Activated CD8-positive, alpha-beta memory T cell treated with anti-CD3 and anti-CD28 coated beads, Interleukin-2, amount 50 U/mL, for 48 hours (primary cell): ENCODE measurements at places on chromosomes 7 and 10.
A peak's percentile ranks its signal among the peaks of the same experiment; 100 is the strongest.

DNA sequence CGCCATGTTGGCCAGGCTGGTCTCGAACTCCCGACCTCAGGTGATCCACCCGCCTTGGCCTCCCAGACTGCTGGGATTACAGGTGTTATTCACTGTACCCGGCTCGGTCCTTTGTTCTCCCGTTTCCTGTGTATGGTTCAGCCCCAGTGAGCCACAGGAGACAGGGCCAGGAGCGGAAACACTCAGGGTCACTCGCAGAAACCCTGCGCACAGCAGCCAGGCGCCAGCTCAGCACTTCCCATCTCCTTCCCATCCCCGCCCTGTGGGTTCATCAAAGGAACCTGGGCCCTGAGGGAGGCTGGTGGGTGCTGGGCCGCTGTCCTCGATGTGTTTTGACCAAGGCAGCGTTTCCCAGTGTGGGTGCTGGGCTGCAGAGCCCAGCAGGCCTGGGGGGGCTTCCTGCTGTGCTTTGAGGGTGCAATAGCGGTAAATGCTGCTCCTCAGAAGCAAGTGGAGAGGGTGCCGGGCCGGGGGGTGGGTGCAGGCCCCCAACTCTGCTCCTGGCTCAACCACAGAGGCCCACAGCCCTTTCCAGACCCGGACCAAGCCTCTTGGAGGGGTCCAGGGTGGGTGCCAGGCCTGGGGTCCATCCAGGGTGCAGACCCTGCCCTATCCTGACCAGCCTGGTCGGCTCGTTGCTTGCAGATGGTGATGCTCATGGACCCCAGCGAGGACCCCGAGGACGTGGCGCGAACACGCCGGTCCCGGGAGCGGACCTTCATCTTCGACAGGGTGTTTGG is 15.3 kb upstream of the CHST12 start:
- no peak for DNase-seq

GRCh38 chr10:114367351-114368056 is 36.8 kb downstream of the AFAP1L2 start:
- DNase-seq: no peak

GRCh38 chr10:116260599-116260998 is 12.4 kb downstream of the GFRA1 start:
- no peak for DNase-seq

DNA sequence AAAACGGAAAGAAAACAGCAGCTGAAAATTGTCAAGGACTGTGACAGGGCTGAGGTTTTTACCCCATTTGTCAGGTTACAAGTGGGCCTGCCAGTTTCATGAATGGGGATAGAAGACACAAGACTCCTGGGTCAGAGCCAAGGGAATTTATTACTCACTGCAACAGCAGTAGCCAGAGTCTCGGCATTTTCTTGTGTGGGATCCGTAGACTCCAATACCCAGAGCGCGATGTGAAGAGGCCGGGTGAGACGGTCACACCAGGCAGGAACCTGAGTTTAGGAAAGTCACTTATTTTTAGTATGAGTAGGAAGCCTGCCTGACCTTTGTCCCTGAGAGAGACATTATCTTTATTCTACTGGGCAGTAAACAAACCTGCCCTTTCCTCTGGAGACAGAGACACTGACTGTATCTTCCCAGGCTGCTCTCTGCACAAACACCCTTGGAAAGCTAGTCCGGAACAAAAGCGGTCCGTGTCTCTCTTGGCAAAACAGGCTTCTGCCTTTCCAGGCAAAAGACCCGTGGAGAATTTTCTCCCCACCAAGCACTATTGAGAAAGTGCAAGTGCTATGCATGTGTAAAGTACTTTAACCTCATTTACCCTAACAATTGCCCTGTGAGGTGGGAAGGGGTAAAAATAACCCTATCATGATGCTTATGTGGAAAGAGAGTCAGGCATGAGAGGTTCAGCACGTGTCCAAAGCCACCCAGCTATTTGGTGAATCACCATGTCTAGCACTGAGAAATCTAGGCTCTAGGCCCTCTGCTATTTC is 58.4 kb downstream of the JCAD start:
- DNase-seq: no peak

GRCh38 chr7:22008087-22008486 is 62.4 kb upstream of the CDCA7L start:
- no peak for DNase-seq

GRCh38 chr7:7681191-7681935 is 37.0 kb downstream of the RPA3 start:
- DNase-seq: no peak

DNA sequence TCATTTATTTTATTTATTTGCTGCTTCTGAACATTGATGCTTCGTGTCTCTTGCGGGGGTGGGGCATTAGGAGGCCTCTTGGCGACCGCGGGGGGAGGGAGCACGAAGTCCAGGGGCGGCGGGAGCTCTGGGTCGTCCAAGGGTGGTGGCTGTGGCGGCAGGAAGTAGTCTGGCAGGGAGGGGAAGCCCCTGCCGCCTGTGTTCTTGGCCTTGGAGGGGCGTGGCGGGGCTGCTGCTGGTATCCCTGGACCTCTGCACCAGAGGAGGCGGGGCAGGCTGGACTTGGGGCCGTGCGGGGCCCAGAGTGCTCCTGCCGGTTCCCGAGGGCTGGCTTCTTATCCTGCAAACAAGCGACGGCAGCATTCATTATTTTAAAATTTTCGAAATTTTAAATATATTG is 70.5 kb upstream of the ABI1 start:
- DNase-seq: no peak

DNA sequence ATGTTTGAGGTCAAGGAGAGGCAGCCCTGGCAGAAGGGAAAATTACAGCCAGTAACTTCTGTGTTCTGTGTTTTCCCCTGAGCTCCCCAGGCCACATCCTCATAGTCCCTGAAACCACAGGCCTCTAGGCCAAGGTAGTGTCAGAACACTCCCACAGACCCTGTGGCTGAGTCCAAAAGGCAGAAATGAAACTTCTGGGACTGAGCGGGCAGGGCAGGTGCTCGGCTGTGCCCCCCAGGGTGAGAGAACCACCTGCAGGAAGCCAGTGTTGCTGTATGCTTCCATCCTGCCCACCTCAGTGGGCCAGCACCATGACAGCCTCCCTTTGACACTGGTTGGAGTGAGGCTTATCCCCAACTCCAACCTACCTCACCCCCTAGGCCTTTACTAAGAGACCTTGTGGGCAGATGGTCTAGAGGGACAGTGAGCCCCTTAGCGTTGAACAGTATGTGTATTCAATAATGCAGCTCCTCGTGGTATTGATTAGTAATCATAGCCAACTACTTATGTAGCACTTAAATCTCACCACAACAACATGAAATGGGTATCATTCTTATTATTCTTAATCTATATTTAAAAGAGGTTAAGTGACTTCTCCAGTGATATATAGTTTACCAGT is 30.3 kb downstream of the PIK3CG start:
- peak; percentile 57 for DNase-seq

- DNase-seq: no peak
These were observed 7.5 kb downstream of the CPA1 start for GRCh38 chr7:130387628-130388403.

- DNase-seq: no peak
These were observed 21.5 kb upstream of the PLAC9 start for GRCh38 chr10:80110986-80111385.

DNA sequence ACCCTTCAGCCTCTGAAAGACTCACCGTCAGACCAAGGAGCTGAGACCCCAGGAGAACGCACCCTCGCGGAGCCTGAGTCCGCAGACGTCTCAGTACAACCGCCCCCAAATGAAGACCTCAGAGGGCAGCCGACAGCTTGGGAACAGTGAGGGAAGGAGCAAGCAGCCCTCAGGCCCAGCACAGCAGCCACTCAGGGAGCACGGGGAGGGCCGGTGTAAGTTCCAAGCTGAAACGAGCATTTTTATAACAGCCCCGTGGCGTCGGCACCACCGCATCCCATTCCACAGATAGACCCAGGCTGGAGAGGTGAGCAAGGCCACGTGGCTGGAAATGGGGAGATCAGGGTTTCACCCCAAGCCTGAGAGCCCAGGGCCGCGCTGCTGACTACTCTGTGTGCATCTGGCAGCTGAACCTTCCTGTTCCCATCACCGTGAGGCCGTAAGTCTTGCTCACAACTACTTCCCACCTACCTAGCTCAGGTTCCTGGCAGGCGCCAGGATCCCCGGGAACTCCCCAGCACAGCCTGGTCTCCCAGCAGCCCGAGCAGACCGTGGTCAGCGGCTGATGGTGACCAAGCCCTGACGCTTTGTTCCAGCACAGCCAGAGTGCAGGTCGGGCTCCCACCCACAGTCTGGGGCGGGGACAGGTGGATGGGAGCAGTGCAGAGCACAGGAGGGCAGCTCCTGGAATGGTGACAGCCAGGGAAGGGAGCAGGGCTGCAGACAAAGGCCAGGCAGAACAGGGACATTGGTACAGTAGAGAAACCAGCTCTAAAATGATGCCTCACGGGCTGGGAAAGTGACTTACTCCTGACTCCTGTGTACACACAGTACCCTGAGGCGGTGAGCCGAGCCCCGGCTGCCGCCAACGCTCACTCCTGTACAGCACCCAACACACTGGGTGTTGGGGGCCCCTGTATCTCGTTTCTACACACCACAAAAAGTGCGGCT is 6.1 kb upstream of the NOM1 start:
- DNase-seq: no peak

DNA sequence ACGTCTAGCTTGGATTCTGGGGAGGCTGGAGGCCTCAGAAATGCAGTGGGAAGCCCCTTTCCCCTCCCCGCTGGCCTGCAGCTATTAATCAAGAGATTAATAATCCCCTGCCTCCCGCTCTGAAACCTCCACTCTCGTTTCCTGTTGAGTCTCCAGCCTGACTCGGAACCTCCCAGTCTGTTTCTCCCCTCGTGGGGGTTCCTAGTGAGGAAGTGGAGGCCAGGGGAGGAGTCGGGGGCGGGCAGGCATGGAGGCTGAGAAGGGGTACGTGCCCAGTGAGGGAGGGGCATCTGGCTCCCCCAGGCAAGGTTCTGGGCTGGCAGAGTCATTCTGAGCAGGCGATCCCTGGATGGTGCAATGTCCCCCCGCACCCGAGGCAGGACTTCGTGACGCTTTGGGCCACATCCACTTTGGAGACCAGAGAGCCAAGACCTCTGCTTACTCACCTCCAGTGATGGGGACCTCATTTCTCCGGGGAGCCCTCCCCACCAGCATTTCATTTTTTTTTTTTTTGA is 73.6 kb downstream of the COL26A1 start:
- no peak for DNase-seq

- no peak for DNase-seq
These were observed 123.0 kb upstream of the ADARB2 start for GRCh38 chr10:1860351-1860750.

GRCh38 chr7:20165146-20165510 is 52.1 kb downstream of the MACC1 start:
- DNase-seq: no peak

DNA sequence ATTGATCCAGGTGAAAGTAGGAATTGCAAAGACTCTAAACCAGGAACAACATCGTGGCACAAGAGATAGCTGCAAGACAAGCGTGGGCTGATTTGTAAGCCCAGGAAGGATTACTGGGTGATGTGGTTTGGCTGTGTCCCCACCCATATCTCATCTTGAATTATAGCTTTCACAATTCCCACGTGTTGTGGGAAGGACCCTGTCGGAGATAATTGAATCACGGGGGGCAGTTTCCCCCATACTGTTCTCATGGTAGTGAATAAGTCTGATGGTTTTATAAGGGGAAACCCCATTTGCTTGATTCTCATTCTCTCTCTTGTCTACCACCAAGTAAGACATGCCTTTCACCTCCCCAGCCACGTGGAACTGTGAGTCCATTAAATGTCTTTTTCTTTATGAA is 59.5 kb downstream of the ST8SIA6 start:
- DNase-seq: no peak

- DNase-seq: no peak
These were observed 177.1 kb upstream of the SVIL start for GRCh38 chr10:29811751-29812427.

DNA sequence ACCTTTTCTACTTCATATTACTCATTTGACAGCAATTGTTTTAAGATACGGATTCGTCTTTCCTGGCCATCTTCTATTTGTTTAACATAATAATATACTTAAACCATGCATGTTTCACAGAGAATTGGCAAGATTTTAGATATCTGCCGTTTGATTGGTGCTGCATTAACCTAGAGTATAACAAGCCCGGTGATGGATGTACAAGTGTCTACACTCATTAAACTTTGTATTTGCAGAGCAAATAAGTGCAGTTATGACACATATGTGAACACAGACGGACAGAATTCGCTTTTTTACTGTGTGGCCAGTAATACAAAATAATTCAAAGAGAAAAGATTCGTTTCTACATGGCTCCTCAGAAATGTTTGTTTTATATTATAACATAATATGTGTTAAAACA is 116.1 kb downstream of the ARL4A start:
- DNase-seq: no peak

GRCh38 chr7:144027974-144028373 is 20.8 kb upstream of the OR2A5 start:
- DNase-seq: no peak

- DNase-seq: no peak
These were observed 2.2 kb upstream of the LRRC27 start for GRCh38 chr10:132329565-132330485.

GRCh38 chr10:8908013-8908412 is 853.5 kb downstream of the GATA3 start:
- DNase-seq: no peak
